ENCODE measurements at places on chromosomes 3 and 15.
A peak's percentile ranks its signal among the peaks of the same experiment; 100 is the strongest.

- peak; percentile 38 for DNase-seq
These were observed 906.0 kb upstream of the ALCAM start for GRCh38 chr3:104460477-104461406.

- DNase-seq, result peak; percentile 91
These were observed 40.5 kb downstream of the DPPA2 start for GRCh38 chr3:109275702-109276293.

DNA sequence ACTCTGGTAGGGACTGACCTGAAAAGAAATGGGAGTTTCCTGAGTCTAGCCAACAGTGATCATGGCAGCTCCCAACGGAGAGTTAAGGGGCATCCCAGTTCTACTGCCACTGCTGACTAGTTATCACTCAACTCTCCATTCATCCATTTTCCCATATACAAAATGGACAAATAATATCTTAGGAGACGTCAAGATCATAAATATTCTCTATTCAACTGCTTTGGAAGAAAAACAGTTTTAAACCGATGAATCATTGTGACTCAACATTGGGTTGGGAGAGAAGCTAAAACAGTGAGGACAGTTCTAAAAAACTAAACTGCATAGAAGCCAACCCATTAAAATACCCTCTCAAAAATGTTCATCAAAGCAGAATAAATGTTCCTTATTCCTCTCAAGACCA lies 57.6 kb upstream of the CHRM5 start:
- no peak for DNase-seq

- DNase-seq, result no peak
These were observed 199.5 kb downstream of the ERC2 start for GRCh38 chr3:56268616-56269383.

GRCh38 chr3:4222574-4223175 lies 80.5 kb upstream of the SETMAR start:
- DNase-seq, result no peak

DNA sequence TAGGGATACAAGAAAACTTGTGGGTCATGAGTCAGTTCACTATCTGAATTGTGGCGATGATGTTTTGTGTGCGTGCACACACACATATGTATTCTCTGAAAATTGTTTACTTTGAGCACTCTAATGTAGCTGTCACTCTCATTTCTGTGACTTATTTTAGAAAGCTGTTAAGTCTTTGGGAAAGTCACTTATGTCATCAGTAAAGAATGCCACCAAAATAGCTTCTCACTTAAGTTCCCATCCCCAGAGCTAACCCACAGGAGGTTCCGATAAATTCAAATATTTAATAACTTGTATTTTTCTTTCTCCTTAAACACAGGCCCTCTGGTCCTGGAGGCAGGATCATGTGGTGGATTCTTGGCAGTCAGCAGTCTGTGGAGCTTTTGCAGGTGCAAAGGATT lies 138.3 kb downstream of the LRIG1 start:
- DNase-seq, result no peak

DNA sequence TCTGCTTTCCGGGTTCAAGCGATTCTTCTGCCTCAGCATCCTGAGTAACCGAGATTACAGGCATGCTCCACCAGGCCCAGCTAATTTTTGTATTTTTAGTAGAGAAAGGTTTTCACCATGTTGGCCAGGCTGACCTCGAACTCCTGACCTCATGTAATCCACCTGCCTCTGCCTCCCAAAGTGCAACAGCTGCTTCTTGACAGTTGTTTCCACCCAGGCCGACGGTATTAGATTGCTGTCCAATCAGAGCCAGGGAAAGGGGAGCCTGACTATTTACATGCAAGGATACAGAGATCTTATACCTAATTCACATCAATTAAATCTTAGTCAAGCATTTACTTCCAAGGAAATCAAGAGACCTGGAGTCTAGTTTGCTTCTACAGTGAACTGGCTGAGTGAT lies 4.0 kb upstream of the CAPN3 start:
- DNase-seq, result no peak

DNA sequence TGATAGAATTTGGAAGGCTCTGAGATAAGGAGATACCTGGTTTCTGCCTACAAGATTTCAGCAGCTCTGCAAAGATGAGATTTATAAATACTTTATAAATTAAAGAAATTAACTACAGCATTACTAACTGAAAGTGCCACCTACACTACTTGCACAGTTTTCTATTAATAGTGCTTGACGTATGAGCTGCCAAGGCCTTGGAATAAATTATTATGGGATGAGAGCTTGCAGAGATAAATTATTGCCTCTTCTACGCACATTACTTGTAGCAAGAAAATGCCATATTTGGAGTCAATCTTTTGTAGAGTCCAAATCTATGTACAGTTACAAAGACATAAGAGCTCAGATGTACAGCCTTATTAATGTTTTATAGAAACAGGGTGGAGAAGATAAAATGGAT lies 89.1 kb downstream of the BCHE start:
- no peak for DNase-seq

DNA sequence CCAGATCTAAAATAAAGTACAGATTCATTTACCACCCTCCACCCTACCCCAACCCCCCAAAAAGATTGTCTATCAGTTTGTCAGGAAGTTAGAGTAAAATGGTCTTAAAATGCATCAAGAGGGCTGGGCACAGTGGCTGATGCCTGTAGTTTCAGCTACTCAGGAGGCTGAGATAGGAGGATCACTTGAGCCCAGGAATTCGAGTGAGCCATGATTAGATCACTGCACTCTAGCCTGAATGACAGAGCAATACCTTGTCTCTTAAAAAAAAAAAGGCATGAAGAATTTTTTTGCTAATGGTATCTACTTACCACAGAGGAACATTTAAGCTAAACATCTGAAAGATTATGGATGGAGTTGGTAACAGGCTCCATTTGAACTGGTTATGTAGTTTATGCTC lies 71.0 kb downstream of the RBM6 start:
- DNase-seq, result no peak

DNA sequence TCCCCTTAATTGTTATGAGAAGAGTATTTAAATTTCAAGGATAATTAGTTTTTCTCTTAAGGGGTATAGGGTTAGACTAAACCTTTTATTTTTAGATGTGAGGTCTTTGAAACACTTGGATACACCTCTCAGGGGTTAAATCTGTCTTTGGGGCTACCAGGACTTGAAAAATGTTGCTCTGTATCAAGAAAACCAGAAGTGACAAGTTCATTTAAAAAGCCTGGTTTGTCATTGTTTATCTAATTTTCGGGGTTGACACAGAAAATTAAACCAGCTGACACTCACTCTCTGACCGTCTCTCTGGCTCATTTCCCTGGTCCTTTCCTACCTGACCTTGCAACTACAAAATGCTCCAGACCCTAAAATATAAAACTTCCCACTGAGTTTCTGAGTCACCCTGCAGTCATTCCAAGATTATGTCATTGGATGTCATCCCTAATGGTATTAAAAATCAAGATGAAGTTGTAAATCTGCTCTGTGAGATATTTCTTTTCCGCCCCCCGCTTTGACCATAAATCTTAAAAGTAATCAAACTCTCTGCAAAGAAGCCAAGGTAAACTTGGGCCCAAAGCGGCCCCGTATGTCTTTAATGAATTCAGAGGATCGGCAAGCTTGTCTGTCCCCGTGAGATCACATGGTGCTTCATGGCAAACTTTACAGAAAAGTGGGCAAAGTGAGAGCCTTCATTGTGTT lies 32.9 kb upstream of the SKOR1 start:
- no peak for DNase-seq

DNA sequence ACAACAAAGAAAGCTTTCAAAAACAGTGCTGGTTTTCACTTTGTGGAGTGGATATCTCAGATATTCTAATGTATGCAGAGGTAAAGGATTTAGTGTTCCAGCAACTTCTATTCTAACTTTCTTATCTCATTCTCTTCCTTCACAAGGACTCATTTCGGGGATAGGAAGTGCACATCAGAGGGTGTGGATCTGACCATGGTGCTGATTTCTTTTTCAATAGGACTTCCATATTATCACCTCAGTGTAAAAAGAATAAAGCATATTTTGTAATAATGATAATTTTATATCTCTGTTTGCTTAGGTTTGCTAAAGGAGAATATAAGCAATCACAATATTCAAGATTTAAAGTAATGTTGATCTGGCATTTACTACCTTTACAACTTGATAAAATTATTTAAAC lies 12.5 kb upstream of the CADM2 start:
- no peak for DNase-seq

DNA sequence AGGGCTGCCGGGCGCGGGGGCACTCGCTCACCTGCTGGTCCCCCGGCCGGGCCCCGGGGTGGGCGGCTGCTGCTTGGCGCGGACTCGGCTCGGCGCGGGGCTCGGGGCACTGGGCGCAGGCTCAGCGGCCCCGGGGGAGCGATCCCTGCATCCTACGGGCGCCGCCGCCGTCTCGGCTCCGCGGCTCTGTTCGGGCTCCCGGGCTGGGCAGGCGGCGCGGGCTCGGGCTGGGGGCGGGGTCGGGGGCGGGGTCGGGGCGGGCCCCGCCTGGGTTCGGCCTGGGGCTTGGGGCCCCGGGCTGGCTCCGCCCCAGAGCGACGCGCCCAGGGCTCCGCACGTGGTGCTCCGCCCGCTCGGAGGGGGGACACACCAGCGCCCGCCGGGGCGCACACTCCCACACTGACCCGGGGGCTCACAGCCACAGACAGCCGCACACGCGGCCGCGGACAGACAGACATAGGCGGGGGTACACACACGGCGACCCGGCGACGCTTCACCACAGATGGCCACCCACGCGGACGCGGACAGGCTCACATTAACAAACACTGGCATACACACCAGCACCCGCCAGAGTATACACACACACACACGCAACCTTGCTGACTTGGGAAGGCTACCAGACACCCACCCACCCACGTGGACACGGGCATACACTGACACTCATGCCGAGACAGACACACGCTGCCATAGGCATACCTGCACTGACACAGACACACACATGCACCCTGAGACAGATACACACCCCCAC lies at the start of gene SCN5A:
TSS of gene SCN5A (minus strand) at position 188 of the 748 bp plus-strand sequence. CDS start 16,380 bp downstream, outside the sequence.
- peak; percentile 35 for DNase-seq

- DNase-seq, result no peak
These were observed 52.6 kb downstream of the FBN1 start for GRCh38 chr15:48592933-48593332.

DNA sequence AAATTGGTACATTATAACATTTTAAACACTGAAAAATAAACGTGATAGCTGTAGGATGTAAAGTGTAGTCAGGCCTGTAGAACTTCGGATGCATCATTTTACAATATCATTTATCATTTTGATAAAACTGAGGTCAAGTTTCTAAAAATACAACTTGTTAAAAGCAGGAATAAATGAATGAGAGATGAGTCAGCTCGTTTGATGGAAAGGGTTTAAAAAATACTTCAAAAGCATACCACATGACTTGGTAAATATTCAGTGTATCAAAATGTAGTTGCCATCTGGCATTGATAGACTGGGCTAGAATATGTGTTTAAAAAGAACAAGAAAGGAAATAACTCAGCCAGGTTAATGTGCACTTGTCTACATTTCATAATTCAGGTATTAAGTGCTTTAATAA lies 357.0 kb downstream of the TIGIT start:
- peak; percentile 65 for DNase-seq

- no peak for DNase-seq
These were observed 749.8 kb upstream of the SGO1 start for GRCh38 chr3:20935791-20936190.

DNA sequence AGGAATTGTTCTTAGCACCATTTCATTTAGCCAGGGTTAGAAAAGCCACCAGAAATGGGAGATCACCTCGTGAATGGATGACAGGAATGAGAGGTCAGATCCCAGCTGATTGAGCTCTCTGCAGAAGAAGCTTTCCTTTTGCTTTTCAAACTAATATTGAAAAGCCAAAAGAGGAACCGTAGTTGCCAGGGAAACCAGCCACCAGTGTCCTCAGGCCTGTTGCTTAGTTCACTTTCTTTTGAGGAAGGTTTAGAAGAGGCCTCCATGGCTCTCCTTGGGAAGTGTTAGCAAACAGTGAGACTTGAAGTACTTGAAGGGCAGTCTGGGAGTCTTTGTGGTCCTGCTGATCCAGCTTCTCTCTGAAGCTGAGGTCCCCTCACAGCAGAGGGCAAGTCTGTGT lies 7.4 kb upstream of the CCK start:
- DNase-seq, result no peak

DNA sequence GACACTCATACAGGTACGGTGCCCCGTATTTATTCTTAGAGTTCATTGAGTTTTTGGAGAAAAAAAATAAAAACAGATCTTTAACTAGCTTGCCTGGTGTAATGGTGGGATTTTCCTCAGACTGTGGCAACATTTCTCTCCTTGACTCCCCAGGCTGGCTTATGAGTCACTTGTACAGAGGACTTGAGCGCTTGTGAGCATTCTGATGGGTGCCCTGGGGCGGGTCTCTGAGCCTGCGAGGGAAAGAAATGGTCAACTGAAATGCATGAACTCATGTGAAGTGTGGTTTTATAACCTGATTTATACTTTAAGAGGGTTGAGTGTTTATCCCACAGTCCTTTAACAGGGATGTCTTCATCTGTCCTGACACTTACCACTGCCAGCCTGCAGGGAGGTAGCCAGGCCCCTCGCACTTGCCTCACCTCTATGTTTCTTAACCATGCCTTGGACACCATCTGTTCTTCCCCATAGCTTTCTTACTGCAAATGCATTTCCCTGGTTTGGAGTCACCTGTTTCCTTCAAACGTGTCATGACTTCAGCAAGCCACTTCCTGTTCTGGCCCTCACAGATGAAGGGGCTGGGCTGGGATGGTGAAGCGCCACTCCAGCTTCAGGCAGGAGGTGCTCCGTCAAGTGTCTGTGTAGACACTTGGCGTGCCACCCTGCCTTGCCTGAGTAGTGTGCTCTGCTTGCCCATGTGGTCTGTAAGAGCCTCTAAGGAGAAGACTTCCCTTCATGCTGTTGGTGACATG lies 118.7 kb downstream of the PDE8A start:
- peak; percentile 19 for DNase-seq

DNA sequence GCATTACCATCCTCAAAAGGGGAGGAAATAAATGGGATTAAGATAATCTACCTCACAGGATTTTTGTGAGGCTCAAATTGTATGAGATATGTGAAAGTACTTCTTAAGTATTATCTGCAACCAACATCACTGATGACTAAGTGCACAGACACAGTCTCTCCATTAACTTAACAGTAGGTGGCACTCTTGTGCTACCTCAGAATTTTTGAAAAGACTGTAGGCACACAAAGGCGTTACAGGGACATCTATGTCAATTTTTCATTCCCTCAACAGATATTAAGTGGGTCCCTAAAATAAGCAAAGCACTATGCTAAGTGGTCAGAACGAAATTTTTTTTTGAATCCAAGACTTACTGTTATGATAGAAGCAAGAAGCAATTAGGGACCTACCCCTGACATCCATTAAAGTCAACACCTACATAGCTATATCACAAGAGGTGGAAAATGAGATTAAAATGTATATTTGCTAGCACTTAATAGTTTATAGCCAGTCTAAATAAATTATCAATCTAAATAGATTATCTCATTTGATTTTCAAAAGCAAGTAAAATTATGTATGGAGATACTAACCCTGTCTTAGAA lies 52.9 kb downstream of the RYK start:
- peak; percentile 89 for DNase-seq

All from COLO829 (cell line).